ENCODE measurements at places on chromosomes 1 and 21.

DNA sequence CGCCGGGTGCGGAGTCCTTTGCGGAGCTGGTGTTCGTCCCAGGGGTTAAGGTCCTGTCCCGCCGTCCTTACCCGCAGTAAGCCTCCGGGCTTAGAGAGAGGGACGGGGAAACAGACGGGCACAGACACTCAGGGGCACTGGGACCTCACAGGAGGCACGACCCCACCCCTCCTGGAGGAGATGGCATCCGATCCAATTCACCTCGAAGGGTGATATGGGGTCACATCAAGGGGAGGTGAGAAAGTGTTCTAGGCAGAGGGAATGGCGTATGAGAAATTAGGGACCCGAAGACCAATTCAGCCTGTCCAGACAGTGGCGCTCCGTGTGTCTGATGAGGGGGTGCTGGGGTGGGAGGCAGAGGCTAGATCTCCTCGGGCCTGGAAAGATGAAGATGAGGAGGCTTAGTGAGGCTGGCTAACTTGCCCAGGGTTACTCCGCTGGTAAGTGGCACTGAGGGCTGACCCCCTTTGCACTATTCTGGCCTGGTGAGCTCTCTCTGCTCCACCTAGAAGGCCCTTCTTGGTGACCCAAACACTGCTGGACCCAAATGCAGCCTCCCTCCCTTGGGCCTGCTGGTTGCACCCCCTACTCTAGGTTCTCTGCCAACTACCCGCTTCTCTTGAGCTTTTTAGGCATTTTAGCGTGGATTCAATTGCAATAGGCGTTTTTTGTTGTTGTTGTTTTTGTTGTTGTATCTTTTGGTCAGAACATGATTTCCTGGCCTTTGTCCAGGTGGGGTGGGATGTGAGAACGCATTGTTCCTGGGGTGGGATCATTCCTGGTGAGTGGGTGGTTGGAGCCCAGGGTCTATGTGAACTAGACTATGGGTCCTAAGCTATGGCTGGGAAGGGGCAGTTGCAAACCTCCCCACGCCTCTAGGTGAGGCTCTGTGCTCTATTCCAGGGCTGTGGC, 12.3 kb downstream of the BTBD19 start:
- no peak for DNase-seq

DNA sequence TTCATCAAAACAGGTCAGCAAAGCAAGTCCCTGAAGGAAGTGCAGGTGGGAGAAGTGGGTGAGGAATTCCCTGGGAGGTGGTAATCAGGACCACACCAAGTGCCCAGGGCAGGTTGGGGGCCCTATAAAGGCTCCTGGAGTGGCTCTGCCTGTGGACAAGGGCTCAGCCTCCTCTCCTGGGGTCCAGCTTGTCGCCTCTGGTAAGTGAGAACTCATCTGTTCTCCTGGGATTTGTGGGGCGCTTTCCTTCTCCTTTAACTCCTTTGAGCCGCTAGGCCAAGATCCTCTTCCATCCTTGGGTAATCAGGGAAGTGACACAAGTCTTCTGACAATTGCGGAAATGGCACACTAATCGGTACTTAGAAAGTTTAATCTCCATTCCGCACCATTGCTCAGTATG, at the start of gene SPRR4:
SPRR4 (plus strand) TSS at position 154 of the 400 bp plus-strand sequence. CDS start 1,243 bp downstream, outside the sequence.
- no peak for DNase-seq

- DNase-seq = no peak
Measured at GRCh38 chr1:181592255-181592859, 109.0 kb downstream of the CACNA1E start.

DNA sequence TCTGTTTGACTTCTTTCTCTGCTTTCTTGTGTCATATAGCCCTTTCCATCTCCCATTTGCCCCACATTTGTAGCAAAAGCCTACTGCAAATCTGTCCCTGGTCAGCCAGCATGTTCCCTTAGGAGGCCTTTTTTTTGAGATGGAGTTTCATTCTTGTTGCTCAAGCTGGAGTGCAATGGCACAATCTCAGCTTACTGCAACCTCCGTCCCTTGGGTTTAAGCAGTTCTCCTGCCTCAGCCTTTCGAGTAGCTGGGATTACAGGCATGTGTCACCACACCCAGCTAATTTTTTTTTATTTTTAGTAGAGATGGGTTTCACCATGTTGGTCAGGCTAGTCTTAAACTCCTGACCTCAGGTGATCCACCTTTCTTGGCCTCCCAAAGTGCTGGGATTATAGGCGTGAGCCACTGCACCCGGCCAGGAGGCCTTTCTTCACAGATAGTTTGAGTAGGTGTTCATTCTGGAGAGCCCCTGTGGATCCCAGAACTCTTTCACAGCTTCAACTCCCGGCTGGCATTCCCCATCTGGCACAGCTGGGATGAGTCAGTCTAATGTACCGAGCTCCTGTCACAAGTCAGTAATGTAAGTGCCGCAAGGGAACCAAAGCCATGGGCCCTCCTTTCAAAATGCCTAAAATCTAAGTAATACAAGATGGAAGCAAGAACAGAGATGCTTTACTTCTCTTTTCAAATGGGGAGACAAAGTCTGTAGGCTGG, 9.4 kb upstream of the NHLH1 start:
- no peak for DNase-seq

GRCh38 chr1:28602536-28603439, 10.7 kb downstream of the RAB42 start:
- DNase-seq = no peak

DNA sequence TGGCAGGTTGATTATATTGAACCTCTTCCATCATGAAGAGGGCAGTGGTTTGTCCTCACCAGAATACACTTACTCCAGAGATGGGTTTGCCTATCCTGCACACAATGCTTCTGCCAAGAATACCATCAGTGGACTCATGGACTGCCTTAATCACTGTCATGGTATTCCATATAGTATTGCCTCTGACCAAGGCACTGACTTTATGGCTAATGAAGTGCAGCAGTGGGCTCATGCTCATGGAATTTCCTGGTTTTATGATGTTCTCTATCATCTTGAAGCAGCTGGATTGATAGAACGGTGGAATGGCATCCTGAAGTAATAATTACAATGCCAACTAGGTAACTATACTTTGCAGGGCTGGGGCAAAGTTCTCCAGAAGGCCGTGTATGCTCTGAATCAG, 16.6 kb upstream of the GBP6 start:
- no peak for DNase-seq

- DNase-seq = no peak
Measured at GRCh38 chr1:82813386-82813785, 1012.7 kb downstream of the ADGRL2 start.

DNA sequence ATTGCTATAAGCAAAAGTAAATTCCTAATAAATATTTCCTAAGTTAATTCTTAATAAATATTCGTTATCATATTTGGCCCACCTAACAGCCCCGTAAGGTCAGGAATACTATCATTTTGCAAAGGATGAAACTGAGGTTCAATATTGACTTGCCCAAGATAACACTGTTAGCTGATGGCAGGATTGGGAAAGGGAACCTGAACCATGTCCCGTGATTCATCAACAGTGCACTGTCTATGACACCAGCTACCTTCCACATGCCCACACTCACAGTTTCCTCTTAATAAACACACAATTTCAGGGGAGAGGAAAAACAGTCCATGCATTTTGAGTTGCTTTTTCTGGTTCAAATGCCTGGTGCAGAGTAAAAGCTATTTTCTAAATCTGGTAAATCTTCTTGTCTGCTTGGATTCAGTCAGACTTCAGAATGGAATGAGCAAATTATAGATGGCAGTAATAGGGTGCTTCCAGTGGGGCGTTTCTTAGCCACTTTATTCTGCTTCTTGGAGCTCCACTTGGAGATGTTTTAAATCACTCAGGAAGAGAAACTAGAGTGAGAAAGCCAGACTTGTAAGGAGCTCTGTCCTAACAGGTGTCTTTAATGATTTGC, 354.6 kb downstream of the PDE4B start:
- DNase-seq = no peak

DNA sequence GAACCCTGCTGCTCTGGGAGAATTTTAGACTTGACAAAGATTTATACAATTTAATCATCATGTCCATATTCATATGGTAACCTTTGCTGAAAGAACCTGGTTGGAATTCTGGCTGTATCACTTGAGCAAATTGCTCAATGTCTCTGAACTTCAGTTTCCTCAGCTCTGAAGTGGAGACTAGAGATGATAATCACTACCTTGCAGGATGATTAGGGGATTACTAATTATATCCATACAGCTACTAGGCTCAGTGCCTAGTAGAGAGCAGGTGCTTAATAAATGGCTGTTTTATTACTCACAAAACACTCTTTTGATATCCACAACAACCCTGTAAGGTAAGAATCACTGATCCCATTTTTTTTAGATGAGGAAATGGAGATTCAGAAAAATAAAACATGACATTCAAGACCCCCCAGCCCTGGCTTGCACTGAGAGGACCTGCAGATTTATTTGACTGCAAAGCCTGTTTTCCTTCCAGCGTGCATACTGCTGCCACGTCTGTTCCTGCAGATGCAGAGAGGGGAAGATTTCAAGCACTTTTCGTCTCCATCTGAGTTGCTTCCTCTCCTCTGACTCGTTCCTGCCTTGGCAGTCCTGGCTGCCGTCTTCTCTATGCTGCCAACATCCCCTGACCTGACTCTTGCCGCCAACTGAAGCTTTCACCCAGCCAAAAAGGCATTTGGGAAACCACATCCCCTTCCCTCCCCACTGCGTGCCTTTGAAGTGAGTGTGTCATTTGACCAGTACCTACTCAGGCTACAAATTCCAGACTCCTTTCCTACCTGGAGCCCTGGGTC, 203.0 kb downstream of the PLPP3 start:
- no peak for DNase-seq

- DNase-seq = no peak
Measured at GRCh38 chr1:160499631-160500030, 23.4 kb downstream of the SLAMF6 start.

GRCh38 chr1:201703621-201704438, 125.1 kb upstream of the IPO9 start:
- DNase-seq = peak; percentile 78

DNA sequence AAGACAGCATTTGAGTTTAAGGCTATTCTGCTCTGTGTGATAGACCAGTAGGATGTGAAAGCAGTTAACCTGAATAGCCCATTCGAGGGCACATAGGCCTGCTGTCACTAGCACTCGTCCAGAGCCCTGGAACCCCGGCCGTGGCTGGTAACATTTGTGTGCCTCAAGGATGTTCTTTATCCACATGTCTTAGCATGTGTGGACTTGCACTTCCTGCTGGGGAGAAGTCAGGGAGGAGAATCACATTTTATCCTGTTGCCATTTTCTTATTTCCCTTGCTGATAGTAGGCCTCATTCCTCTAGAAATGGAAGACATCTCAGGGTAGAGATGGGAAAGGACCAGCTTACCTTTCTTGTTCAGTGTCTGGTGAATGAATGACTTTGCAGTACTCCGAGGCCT, 54.7 kb downstream of the VPS13D start:
- no peak for DNase-seq

GRCh38 chr1:185812934-185813333, 78.7 kb downstream of the HMCN1 start:
- no peak for DNase-seq

GRCh38 chr21:43603233-43603626, 56.1 kb downstream of the HSF2BP start:
- DNase-seq = no peak

- DNase-seq = no peak
Measured at GRCh38 chr1:64495878-64496277, 25.9 kb downstream of the CACHD1 start.

- peak; percentile 25 for DNase-seq
Measured at GRCh38 chr1:153792631-153793041, 17.4 kb downstream of the SLC27A3 start.

DNA sequence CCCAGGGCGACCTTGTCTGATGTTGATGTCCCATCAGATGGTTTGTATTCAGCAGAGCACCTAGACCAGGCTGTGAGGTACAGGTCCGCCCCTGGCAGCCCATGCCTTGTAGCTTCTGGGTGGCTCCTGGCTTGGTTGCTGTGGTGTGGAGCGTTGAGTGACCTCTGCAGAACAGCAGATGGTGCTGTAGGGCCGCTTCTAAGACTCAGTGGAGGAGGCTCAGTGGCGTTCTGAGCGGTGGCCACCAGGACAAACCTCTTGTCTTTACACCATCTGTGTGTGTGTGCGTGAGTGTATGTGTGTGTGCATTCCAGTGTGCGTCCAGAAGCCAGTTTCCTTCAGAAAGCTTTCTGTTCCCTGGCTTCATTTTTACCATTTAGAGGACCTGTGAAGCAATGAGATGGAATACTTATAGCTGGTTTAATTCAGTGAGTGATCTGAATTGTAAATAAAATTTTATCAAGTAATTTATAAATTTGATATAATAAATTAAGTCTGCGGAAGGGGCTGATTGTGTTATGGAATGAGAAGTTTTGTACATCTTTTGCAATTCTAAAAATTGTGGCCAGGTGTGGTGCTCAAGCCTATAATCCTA, 66.1 kb downstream of the ADARB1 start:
- DNase-seq = peak; percentile 61

GRCh38 chr1:42392967-42393848, 12.6 kb downstream of the RIMKLA start:
- DNase-seq = no peak

DNA sequence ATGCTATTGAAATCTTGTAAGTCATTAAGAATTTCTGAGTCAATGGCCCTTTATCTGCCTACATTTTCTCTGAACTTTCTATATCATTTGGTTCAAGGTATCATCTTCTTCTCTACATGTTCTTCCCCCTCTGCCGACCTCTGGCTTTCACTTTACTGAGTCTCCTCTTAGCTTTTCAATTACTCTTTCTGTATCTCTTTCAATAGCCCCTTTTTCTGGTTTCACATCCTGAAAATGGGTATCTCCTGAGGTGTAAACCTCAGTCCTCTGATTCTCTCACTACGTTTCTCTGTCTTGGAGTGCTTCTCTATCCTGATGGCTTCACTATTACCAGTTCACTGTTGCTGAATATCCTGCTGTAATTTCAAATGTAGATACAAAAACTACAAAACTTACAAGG, 98.9 kb downstream of the LYST start:
- DNase-seq = no peak

DNA sequence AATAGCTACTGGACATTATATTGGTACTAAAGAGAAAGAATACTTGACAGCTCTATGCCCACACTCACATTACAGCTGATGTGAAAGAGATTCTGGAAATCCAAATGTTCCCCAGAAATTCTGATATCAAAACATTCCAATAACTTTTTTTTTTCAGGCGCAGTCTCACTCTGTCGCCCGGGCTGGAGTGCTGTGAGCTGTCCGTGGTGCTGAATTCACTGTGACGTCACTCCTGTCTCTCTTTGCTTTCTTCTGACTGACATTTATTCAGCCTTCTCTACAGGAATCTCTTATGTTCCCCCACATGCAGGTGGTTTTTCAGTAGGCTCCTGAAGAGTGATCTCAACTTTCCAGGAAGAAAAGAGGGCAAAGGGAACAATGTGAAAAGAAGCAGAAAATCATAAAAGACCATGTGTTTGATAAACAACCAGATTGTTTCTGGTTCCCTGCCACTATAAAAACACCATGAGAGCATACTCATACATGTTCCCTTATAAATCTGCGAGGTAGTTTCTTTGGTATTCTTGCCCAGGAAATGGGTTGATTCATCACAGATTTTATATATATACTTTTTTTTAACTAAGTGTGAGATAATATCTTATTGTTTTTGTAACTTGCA, 6.2 kb downstream of the S100A7A start:
- peak; percentile 74 for DNase-seq

DNA sequence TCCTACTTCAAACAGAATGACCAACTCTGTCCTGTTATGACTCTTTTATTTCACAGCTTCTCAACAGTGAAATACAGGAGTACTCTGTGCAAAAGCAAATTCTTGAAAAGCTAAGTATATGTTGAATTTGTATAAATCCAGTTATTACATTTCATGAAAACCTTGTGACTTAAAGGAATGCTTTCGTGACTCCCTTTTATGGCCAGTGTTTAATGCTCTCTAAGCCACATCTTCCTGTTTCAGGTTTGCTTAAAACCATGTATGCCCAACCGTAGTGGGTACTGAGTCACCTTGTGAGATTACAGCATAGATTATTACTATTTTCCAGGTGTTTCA, 40.2 kb upstream of the KIF1B start:
- no peak for DNase-seq

GRCh38 chr21:16353764-16354163, 624.0 kb downstream of the USP25 start:
- DNase-seq = no peak

Data from activated naive CD8-positive, alpha-beta T cell treated with anti-CD3 and anti-CD28 coated beads, Interleukin-2, amount 10 ng/mL, durations not matched to agents 7 days and 5 days (primary cell).